ENCODE measurements at places on chromosomes 2 and 18. TPM values are rescaled to one million over a fixed set of nuclear protein-coding genes. Genes with fewer than 3 reads are reported as not detected.

GRCh38 chr2:86466306-86466705, 25.1 kb downstream of the KDM3A start:
- no peaks in the 10 kb centered on the region for H3K27me3 ChIP-seq
- H3K27ac ChIP-seq, result no peak overlapping the region
- H3K4me1 ChIP-seq, result peaks cover 4% of the 10 kb centered on the region
- H3K36me3 ChIP-seq, result peaks cover 55% of the 10 kb centered on the region
- peak; percentile 78 for DNase-seq

The CHRND gene
- 83.7 TPM for total RNA-seq

GRCh38 chr2:230939066-230939591, 14.1 kb upstream of the GPR55 start:
- peaks cover 4% of the 10 kb centered on the region for H3K4me1 ChIP-seq
- DNase-seq, result no peak
- H3K27me3 ChIP-seq, result peaks cover 9% of the 10 kb centered on the region
- no peak overlapping the region for H3K27ac ChIP-seq

The TMEM247 gene
- not detected for total RNA-seq

GRCh38 chr2:112812318-112813267, 24.0 kb downstream of the IL1B start:
- H3K27me3 ChIP-seq, result no peaks in the 10 kb centered on the region
- H3K27ac ChIP-seq, result peak overlapping the region; percentile 66
- DNase-seq, result peak; percentile 52
- H3K4me1 ChIP-seq, result peaks cover 20% of the 10 kb centered on the region
- H3K4me3 ChIP-seq, result no peak overlapping the region
- no peaks in the 10 kb centered on the region for H3K36me3 ChIP-seq

DNA sequence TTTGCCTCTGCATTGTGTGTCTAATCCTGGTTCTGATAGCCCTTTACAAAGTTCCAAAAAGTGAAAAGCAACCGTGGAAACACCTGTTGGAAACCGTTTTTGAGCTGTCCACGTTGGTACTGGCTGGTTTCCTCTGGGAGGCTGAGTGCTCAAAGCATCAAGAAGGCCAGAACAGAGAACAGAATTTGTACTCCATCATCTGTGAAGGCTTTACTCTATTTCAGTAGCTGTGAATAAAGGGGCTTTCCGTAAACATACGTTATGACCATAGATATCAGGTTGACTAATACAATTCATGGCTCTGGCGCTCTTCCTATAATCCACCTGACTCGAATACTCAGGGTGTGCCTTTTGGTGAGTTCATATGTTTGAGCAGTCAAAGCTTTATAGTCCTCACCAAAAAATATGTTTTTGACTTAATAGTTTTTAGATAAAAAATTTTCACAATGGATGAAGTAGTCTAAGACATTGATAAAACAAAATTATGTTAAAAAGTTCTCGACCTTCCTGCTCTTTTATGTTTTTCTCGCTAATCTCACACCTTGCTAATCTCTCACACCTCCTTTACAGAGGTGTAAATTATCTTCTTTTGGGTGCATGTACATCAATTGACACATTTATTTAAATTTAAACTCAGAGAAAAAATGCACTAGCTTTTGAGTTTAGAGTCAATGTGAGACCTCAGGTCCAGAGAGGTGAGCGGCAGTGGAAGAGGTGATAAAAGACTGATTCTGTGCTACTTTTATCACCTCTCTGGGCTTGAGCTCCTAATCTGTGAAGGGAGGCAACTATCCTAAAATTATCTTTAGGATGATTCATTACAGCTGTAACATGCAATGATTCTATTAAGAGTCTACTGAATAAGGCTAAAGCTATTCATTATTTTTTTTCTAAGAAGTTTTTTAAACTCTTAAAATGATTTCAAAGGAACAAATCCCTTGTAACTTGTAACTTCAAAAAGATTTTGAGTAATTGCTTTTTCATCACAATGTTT, 65.3 kb downstream of the CXCR4 start:
- H3K27ac ChIP-seq, result no peak overlapping the region
- no peaks in the 10 kb centered on the region for H3K27me3 ChIP-seq
- peaks cover 20% of the 10 kb centered on the region for H3K4me1 ChIP-seq
- DNase-seq, result peak; percentile 63

DNA sequence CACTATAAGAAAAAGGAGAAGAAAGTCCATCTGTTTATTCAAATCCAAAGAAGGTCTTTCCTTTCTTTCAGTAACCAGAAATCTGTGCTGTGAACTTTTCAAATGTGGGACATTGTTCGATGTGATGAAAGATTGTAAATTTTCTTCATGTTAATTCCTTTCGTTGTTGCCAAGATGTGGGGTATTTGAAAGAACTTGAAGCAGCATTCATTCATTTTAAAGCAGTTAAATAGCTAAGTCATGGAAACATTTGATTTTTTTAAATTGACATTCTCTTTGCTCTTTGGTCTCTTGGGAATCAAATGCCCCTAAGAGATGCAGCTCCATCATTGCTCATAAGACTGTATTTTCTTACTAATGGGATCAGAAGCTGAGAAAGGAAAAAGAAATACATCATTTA, 93.7 kb upstream of the EHBP1 start:
- H3K4me1 ChIP-seq, result no peaks in the 10 kb centered on the region
- no peak overlapping the region for H3K4me3 ChIP-seq
- H3K27me3 ChIP-seq, result no peaks in the 10 kb centered on the region
- no peak overlapping the region for H3K27ac ChIP-seq
- H3K36me3 ChIP-seq, result no peaks in the 10 kb centered on the region

- no peak overlapping the region for H3K27ac ChIP-seq
- no peaks in the 10 kb centered on the region for H3K27me3 ChIP-seq
- peaks cover 17% of the 10 kb centered on the region for H3K4me1 ChIP-seq
- no peaks in the 10 kb centered on the region for H3K36me3 ChIP-seq
Observed at GRCh38 chr2:207260947-207261346, 95.2 kb upstream of the KLF7 start.

The TWIST2 gene
- total RNA-seq, result 13.6 TPM

DNA sequence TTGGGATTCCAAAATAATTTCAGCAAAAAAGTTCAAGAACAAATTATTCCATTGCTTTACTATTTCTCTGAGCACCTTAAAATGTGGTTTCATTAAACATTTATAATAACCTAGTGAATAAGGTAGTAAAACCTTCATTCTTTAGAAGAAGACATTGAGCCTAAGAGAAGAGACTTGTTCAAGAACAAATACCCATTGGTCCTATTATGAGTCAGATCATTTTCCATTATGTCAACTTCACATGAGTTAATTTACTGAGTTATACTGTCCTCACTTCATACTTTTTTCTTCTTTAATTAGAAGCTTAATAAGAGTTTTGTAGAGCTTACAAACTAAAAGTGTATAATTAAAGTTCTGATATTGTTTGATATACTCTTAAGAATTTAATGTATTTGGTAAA, 5.5 kb downstream of the ANKRD62 start:
- no peak for DNase-seq
- no peaks in the 10 kb centered on the region for H3K4me1 ChIP-seq
- H3K4me3 ChIP-seq, result no peak overlapping the region
- no peaks in the 10 kb centered on the region for H3K27me3 ChIP-seq
- no peak overlapping the region for H3K27ac ChIP-seq
- no peaks in the 10 kb centered on the region for H3K36me3 ChIP-seq

GRCh38 chr2:37679072-37679695, 7.7 kb upstream of the CDC42EP3 start:
- H3K27ac ChIP-seq, result no peak overlapping the region
- no peaks in the 10 kb centered on the region for H3K36me3 ChIP-seq
- no peak overlapping the region for H3K4me3 ChIP-seq

The CRYGC gene
- total RNA-seq, result not detected

The CAPN14 gene
- total RNA-seq, result 0.09 TPM

DNA sequence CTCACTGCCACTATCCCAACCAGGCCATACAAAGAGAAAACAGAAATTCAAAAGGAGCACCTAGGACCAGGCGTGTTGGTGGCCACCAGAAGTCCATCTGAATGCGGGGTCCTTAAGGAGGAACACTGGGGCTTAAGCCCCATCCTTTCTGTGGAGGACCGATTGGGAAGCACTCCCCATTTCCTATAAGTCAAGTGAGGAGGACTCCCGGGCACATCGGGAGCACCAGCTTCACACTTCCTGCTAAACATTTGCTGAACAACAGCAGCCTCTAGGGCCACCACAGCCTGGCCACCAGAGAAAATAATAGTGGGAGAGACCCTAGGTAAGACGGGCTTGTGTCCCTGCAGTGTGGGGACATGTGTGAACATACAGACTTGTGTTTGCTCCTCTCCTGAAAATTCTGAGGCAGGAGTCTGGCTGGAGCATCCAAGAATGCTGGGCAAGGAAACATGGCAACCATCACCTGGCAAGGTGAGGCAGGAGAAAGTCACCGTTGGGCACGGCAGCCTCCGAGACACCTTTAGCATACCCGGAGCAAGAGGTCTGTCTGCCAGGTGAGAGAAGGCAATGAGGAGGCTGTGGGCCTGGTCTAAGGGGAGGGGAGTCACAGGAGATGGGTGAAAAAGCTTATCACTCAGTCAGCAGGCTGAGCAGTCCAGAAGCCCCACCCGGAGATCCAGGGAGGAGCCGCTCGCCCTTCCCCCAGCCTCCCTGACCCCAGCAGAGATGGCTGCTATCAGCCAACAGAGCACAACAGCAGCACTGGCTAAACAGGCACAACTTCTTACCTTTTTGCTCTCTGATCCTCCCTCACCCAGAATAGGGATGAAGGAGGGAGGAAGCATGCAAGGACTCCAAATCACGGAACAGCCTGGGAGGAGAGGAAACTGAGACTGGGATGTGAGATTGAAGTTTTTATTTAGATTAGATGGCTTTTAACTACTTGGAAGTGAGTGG, 282.3 kb downstream of the EIPR1 start:
- no peaks in the 10 kb centered on the region for H3K36me3 ChIP-seq
- no peak overlapping the region for H3K4me3 ChIP-seq

- H3K27ac ChIP-seq, result no peak overlapping the region
- DNase-seq, result no peak
Observed at GRCh38 chr2:46053564-46053963, 243.6 kb upstream of the EPAS1 start.

The DUSP2 gene
- total RNA-seq, result 5.7 TPM

The UBXN4 gene
- 41.8 TPM for total RNA-seq

- DNase-seq, result no peak
- H3K27ac ChIP-seq, result no peak overlapping the region
- H3K4me1 ChIP-seq, result no peaks in the 10 kb centered on the region
- no peaks in the 10 kb centered on the region for H3K36me3 ChIP-seq
- H3K27me3 ChIP-seq, result no peaks in the 10 kb centered on the region
- H3K4me3 ChIP-seq, result no peak overlapping the region
Observed at GRCh38 chr2:51612387-51612786, 580.5 kb upstream of the NRXN1 start.

DNA sequence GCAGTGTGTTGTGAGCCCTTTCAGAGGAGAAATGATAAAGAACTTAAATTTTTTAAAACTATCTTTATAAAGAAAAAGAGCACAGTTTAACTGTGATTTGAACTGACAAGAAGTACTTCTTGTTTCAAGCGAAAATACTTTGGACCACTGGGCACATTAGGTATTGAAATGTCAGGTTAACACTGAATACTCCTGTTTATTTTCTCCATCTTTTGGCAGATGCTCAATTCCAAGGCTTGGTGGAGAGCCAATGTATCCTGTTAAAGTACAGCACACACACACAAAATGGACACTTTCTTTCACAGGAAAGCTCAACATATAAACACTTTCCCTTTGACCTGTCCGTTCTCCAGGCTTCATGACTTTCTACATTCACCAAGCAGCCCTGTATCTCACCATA, 32.6 kb upstream of the SP3 start:
- H3K4me3 ChIP-seq, result no peak overlapping the region
- H3K36me3 ChIP-seq, result no peaks in the 10 kb centered on the region
- H3K4me1 ChIP-seq, result peaks cover 25% of the 10 kb centered on the region
- peak; percentile 61 for DNase-seq

DNA sequence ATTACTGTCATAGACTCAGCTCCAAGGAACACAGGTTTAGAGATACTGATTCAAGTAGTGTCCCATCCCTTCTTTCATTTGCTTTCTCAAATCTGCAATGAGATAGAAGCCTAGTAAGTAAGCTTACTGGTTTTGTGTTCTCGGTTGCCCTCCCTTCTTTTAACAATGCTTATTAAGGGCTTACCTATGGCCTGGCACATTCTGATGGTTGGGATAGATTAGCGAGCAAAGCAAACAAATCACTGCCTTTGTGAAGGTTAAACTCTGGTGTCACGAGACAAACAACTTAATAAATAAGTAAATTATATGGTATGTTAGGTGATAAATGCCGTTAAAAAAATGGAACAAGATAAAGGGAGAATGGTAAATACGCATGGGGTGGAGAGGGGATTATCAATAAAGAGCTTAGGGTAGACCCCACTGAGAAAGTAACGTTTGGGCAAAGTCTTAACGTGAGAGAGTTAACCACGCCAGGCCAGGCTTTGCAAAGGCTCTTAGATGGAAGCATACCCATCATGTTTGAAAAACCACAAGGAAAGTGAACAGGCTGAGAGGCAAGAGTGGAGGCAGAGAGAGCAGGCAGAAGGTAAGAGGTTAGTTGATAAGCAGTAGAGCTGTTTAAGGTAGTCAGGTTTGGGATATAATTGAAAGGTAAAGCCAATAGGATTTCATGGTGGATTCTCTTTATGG, 31.0 kb downstream of the EIF2AK3 start:
- peaks cover 6% of the 10 kb centered on the region for H3K36me3 ChIP-seq
- H3K27me3 ChIP-seq, result no peaks in the 10 kb centered on the region
- H3K27ac ChIP-seq, result no peak overlapping the region
- no peak for DNase-seq
- no peak overlapping the region for H3K4me3 ChIP-seq

DNA sequence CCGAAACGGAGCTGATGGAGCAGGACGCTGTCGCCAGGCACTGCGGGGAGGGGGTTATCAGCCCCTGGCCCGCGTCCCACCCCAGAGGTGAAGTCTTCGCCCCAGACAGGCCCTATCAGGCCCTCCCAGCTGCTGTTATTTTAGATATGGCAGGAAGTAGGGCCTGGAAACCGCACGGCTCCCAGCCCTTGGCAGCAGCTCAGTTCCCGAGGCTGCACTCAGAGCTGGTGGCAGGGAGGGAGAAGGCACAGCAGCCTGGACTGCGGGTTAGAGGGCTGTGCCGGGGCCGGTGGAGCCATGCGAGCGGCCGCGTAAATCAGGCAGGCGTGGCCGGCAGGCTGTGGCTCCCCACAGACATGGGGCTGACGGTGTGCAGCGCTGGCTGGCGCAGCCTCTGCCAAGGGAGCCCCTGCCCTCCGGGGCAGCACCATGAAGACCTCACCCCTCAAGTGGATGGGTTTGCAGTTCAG, 111.4 kb downstream of the NFATC1 start:
- peak overlapping the region; percentile 31 for H3K4me3 ChIP-seq
- H3K4me1 ChIP-seq, result peaks cover 37% of the 10 kb centered on the region
- H3K27me3 ChIP-seq, result peaks cover 2% of the 10 kb centered on the region
- peak; percentile 77 for DNase-seq

The WNT6 gene
- 0.09 TPM for total RNA-seq

The PSMA8 gene
- total RNA-seq, result not detected

- no peaks in the 10 kb centered on the region for H3K4me1 ChIP-seq
- peak; percentile 26 for DNase-seq
- no peak overlapping the region for H3K4me3 ChIP-seq
- no peak overlapping the region for H3K27ac ChIP-seq
- H3K36me3 ChIP-seq, result no peaks in the 10 kb centered on the region
Observed at GRCh38 chr2:89833116-89833779, 1141.8 kb downstream of the RPIA start.

- no peak for DNase-seq
- no peak overlapping the region for H3K27ac ChIP-seq
- no peak overlapping the region for H3K4me3 ChIP-seq
- no peaks in the 10 kb centered on the region for H3K36me3 ChIP-seq
- H3K27me3 ChIP-seq, result no peaks in the 10 kb centered on the region
- H3K4me1 ChIP-seq, result no peaks in the 10 kb centered on the region
Observed at GRCh38 chr18:66344227-66344626, 259.7 kb downstream of the CDH19 start.
